ENCODE measurements at places on chromosomes 7 and 10.

- DNase-seq = no peak
Measured at GRCh38 chr7:30349816-30350215, 65.4 kb downstream of the ZNRF2 start.

- DNase-seq = no peak
Measured at GRCh38 chr7:27251136-27251651, 8.6 kb downstream of the EVX1 start.

- DNase-seq = no peak
Measured at GRCh38 chr7:158067219-158067930, 520.2 kb downstream of the PTPRN2 start.

- no peak for DNase-seq
Measured at GRCh38 chr7:70849580-70850235, 282.2 kb upstream of the GALNT17 start.

- DNase-seq = no peak
Measured at GRCh38 chr10:26357203-26357602, 80.9 kb upstream of the APBB1IP start.

GRCh38 chr7:138247568-138248333 lies 171.5 kb downstream of the AKR1D1 start:
- no peak for DNase-seq

GRCh38 chr7:149053885-149054284 lies 25.6 kb upstream of the PDIA4 start:
- no peak for DNase-seq

DNA sequence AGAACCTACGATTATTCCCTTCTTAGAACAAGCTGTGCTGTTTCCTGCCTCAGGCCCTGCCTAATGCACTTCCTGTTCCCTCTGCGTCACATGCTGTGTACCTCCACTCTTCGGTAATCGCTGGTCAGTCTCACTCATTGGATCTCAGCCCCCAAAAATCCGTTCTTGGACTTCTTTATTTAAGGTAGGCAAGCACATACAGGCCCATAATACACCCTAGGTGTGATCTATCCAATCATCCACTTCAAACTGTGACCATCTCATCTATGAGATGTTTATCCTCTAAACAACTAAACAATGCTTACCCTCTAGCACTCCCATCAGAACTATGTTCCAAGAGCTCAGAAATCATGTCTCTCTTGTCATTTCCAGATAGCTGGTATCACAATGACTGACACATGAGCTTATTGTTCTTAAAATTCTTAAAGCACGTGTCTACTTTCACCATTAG lies 83.9 kb downstream of the CADPS2 start:
- DNase-seq = no peak

GRCh38 chr7:126727930-126728391 lies 524.8 kb downstream of the GRM8 start:
- DNase-seq = no peak

DNA sequence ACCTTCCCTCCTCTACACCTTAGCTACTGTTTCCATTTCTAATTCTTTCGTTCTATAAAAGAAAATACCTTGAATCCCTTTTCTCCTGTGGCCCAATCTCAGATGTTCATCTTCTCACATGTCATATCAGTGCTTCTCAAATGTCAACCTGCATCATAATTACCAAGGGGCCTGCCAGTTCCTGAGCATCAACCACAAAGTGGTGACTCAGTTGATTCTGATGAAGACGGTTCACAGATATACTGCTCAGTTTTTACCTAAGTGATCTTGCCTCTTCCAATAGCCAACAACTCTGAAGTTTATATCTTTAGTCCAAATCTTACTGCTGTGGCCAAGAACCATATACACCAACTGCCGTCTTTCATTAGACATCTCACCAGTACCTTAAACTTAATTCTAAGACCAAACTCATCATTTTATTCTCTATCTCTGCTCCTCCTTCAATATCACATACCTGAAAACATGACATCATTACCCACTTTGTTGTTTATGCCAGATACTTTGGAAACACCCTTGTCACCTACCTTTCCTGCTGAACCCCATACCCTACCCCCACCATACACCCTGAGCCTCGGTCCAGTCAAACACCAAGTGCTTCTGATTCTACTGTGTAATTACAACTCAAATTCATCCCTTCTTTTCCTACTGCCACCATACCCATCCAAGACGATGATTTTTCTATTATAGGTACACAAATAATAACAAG lies 115.5 kb downstream of the LMBR1 start:
- no peak for DNase-seq

DNA sequence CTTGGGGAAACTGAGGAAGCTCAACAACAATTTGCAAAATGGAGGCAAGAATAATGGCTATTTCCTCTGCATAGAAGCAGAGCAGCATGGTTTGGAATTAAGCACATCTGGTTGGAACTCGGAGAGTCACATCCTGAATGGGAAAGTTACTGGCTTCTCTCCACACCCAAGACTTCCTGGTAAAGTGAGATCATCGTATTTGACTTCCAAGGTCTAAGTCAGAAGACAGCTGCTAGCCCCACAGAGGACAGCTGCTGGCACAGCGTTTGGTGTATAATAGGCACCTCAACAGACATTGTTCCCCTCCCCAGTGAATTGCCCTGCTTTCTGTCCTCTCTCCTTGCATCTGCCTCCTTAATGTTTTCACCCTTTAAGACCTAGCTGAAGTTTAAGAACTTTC lies 37.0 kb upstream of the NRF1 start:
- no peak for DNase-seq

- DNase-seq = no peak
Measured at GRCh38 chr7:618539-619367, 99.1 kb upstream of the PDGFA start.

DNA sequence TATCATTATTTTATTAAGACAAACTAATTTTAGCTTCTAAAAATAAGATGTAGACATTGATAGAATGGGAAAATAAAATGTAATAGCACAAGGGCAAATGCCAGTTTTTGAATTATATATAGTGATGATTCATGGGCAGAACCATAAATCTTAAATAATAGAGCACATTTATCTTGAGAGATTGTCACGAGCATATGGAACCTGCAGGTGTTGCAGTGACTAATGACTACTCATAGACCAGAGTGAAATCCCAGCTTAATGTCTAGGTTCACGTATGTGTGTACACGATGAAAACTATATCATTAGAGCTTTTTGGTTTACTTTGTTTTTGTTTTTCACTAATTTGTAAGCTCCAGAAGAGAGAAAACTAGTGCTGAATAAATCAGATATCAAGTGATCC lies 150.2 kb upstream of the CACNA2D1 start:
- no peak for DNase-seq

GRCh38 chr7:125592331-125592730 lies 662.7 kb upstream of the POT1 start:
- DNase-seq = no peak

GRCh38 chr7:20980668-20981264 lies 194.1 kb upstream of the SP8 start:
- DNase-seq = no peak

DNA sequence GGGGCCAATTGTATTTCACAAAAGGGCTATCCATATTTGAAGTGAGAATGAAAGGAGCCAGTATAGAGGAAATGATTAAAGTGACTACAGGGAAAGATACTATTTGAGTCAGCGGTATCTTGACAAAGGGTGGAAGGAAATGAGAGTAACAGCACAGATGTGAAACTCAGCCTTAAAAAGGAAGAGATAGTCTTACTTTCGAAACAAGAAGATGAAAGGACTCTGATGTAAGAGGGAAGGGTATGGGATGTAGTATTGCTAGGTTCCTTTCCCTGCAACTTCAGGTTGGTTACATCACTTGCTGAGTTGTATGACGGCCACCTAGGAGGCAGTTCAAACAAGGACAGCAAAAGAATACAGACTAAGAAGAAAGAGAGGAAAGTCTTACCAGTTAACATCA lies 13.7 kb downstream of the CISD1 start:
- no peak for DNase-seq

GRCh38 chr7:111871283-111871682 lies 309.0 kb upstream of the IMMP2L start:
- no peak for DNase-seq

DNA sequence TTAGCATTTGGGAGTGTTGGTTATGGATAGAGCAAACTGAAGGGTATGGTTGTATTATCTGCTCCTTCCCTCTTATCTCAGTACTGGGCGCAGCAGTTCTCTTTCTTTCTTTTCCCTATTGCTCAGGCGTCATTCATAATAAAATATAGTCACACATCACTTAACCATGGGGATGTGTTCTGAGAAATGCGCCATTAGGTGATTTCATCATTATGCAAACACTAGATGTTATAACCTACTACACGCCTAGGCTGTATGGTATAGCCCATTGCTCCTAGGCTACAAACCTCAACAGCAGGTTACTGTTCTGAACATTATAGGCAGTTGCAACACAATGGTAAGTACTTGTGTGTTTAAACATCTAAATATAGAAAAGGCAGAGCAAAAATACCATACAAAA lies 401.7 kb downstream of the EXOC4 start:
- no peak for DNase-seq

GRCh38 chr10:59271160-59271559 lies 91.2 kb downstream of the FAM13C start:
- DNase-seq = no peak

GRCh38 chr10:48606530-48607355 lies 1.9 kb upstream of the ARHGAP22 start:
- no peak for DNase-seq

DNA sequence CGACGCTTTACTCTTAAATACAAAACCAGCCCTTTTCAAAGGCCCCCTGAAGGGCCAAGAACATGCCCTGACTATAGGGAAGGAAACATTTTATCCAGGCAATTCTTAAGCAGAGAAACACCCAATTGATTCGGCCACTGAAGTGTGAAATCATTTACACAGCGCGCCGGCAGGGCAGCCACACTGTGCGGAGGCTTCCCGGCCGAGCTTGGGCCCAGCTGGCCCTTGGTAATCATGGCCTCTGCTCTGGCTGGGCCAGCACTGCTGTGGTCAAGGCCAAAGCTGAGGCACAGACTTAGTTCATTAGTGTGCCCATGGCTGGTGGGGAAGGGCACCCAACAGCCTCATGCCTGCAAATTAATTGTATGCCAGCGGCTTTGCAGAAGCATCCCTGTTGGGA lies 143.7 kb upstream of the HABP2 start:
- DNase-seq = no peak

GRCh38 chr10:102421507-102421756 lies 796 bp downstream of the FBXL15 start:
- DNase-seq = no peak

GRCh38 chr7:2154121-2154520 lies 78.6 kb downstream of the MAD1L1 start:
- no peak for DNase-seq

- no peak for DNase-seq
Measured at GRCh38 chr7:19747740-19748339, 25.6 kb downstream of the TMEM196 start.

GRCh38 chr7:129779602-129780256 lies 168.2 kb downstream of the NRF1 start:
- DNase-seq = no peak

GRCh38 chr7:34260279-34260678 lies 354.9 kb downstream of the BMPER start:
- no peak for DNase-seq

DNA sequence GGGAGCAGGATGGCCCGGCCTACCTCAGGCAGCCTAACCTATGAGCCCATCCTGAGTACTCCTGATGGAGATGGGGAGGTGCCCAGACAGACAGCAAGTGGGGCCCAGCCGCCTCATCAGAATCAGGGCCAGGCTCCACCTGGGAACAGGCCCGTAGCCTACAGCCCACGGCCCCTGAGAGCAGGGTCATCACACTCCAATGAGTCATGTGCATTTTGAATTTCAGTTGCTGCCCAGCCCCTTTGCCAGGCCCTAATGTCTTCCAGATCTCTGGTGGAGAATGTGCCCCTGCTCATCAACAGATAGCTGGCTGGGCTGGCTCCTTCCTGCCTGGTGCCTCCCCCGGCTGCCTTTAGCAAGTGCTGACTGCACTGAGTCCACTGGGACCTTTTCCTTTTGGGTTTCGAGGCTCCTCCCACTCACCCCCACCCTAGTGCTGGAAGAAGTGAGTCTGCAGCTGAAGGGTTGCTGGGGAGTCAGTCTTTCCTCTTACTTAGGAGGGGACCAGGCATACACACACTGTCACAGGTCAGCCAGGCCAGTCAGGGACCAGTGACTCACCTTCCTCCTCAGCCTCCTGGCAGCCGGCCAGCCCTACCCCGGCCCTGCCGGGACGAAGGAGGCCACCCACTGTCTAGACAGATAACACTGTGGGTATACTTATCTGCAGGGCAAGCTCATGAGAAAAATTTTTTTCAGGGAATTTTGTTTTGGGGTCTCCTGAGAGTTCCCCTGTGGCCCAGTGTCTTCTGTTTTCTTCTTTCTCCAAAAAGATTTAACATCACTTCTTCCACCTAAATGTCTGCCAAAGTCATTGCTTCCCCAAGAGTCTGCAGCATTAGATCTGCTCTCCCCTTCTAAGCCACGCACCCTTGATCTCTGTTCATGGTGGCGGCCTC lies 9.1 kb upstream of the ASIC3 start:
- DNase-seq = no peak

DNA sequence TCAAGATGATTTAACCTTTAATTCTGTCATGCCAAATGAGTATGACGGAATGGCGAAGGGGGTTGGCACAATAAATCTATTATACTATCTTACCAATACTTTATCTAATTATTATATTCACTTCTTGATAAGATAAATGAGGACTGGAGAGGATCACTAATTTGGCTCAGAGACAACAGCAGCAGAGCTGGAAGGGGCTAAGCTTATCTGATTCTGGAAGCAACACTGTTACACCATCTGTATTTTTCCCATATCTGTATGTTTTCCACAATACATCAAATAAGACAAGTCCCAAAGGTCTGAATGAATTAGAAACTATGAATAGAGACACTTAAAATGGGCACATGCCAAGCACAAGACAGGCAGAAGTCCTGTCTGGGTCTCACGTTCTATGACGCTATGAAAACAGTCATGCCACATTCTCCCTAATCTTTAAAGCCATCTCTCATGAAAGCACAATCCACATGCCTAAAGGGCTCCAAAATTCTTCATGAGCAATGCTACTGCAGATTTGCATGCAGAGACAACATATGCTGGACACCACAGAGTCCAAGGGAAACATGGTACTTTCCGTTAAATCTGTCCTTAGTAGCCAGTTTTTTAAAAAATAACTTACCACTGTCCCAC lies 88.3 kb downstream of the SLC25A13 start:
- DNase-seq = no peak

GRCh38 chr7:115812794-115813193 lies 217.8 kb downstream of the TFEC start:
- DNase-seq = no peak

GRCh38 chr10:86655596-86655995 lies 1.2 kb downstream of the OPN4 start:
- no peak for DNase-seq

GRCh38 chr10:80081801-80082750 lies 3.6 kb downstream of the TMEM254 start:
- DNase-seq = no peak

DNA sequence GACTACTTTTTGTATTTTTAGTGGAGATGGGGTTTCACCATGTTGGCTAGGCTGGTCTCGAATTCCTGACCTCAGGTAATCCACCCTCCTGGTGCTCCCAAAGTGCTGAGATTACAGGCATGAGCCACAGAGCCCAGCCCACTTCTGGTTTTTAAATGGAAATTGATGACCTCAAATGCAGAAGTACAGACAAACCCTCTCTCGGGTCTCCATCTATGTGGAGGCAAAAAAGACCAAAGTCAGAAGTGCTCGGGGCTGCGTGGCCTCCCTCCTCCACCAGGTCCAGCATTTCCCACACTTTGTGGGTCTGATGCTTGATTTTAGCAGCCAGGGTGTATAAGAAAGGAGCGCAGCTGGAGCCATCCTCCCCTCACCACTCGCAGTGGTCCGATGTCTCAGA lies 187.3 kb upstream of the AUTS2 start:
- DNase-seq = no peak

Data from stimulated activated CD8-positive, alpha-beta memory T cell treated with anti-CD3 and anti-CD28 coated beads, Interleukin-4, amount 100 ng/mL, for 1 hour (primary cell).